Activated T-helper 2 cell treated with anti-CD3 and anti-CD28 coated beads, Interferon-gamma antibody, Interleukin-2, Interleukin-4, amounts not matched to agents 10 μg/mL and 5 μg/mL and 100 μg/mL, durations not matched to agents 14 hours and 24 hours and 36 hours (primary cell): ENCODE measurements at places on chromosomes 13 and 19. TPM values are rescaled to one million over a fixed set of nuclear protein-coding genes. Genes with fewer than 3 reads are reported as not detected.

The KASH5 gene
- 0.14 and 0.28 TPM in 2 replicates for total RNA-seq

The LILRB5 gene
- total RNA-seq, result 0.05 TPM in 1 of 2 replicates, not detected in the other

The RAB4B gene
- 50.1 and 50.4 TPM in 2 replicates for total RNA-seq

The SIGLEC8 gene
- total RNA-seq, result 0.07 and 0.18 TPM in 2 replicates

The C1QTNF9 gene
- total RNA-seq, result not detected in 2 replicates

The LRRC25 gene
- not detected in 2 replicates for total RNA-seq

The MED4 gene
- total RNA-seq, result 56.1 and 56.3 TPM in 2 replicates

The LGI4 gene
- total RNA-seq, result 0.27 TPM in 1 of 2 replicates, not detected in the other

The ZNF534 gene
- not detected in 2 replicates for total RNA-seq

The FBXO27 gene
- total RNA-seq, result 0.57 and 0.84 TPM in 2 replicates

The EBI3 gene
- total RNA-seq, result 47.0 and 55.4 TPM in 2 replicates

The PEG3 gene
- total RNA-seq, result not detected in 2 replicates

The CYP4F11 gene
- not detected in 2 replicates for total RNA-seq

The SETDB2 gene
- total RNA-seq, result 10.8 and 11.0 TPM in 2 replicates

The SLAIN1 gene
- total RNA-seq, result 33.3 and 35.9 TPM in 2 replicates

The CEACAM21 gene
- 16.6 and 19.4 TPM in 2 replicates for total RNA-seq

The ZNF799 gene
- 3.8 and 5.3 TPM in 2 replicates for total RNA-seq

The BST2 gene
- 129 and 133 TPM in 2 replicates for total RNA-seq

The B3GNT8 gene
- total RNA-seq, result 0.96 and 0.97 TPM in 2 replicates

The UBXN6 gene
- total RNA-seq, result 51.7 and 52.8 TPM in 2 replicates

The KLK2 gene
- 0.44 TPM in 1 of 2 replicates, not detected in the other for total RNA-seq

The KRTDAP gene
- total RNA-seq, result not detected in 2 replicates

The KIR2DL1 gene
- not detected in 2 replicates for total RNA-seq

The CCDC8 gene
- total RNA-seq, result not detected in 2 replicates

The ZNF729 gene
- not detected in 2 replicates for total RNA-seq

The TMEM190 gene
- total RNA-seq, result not detected in 2 replicates

The CAMSAP3 gene
- 0.23 and 0.55 TPM in 2 replicates for total RNA-seq

The LEUTX gene
- not detected in 2 replicates for total RNA-seq

The WDR88 gene
- not detected in 2 replicates for total RNA-seq

The N4BP2L1 gene
- 26.1 and 28.6 TPM in 2 replicates for total RNA-seq

The ETV2 gene
- 1.0 and 1.6 TPM in 2 replicates for total RNA-seq

The SERPINE3 gene
- total RNA-seq, result not detected in 2 replicates

The METTL21C gene
- not detected in 2 replicates for total RNA-seq

The ZNF90 gene
- 3.2 and 5.1 TPM in 2 replicates for total RNA-seq

The URI1 gene
- 55.6 and 56.8 TPM in 2 replicates for total RNA-seq

The LILRA2 gene
- not detected in 2 replicates for total RNA-seq

The ZNF468 gene
- total RNA-seq, result 12.0 and 14.7 TPM in 2 replicates

The ZNF837 gene
- 1.1 and 1.5 TPM in 2 replicates for total RNA-seq

The RSPH6A gene
- total RNA-seq, result 0.16 and 0.23 TPM in 2 replicates

The LHFPL6 gene
- 4.8 and 5.8 TPM in 2 replicates for total RNA-seq

The CNFN gene
- 0.53 TPM in 1 of 2 replicates, not detected in the other for total RNA-seq

The ZNF816 gene
- total RNA-seq, result 8.1 and 8.4 TPM in 2 replicates

The MEX3D gene
- total RNA-seq, result 14.9 and 15.4 TPM in 2 replicates

The WASF3 gene
- 0.25 and 0.57 TPM in 2 replicates for total RNA-seq

The ADM5 gene
- total RNA-seq, result 7.2 and 7.3 TPM in 2 replicates

The KLK11 gene
- total RNA-seq, result not detected in 2 replicates

The ANGPTL4 gene
- 7.1 and 7.4 TPM in 2 replicates for total RNA-seq

The BICRA gene
- total RNA-seq, result 12.0 and 12.2 TPM in 2 replicates

The ERICH6B gene
- not detected in 2 replicates for total RNA-seq

The FOXA3 gene
- 0.37 and 0.60 TPM in 2 replicates for total RNA-seq

The SRRM5 gene
- total RNA-seq, result 0.32 and 0.46 TPM in 2 replicates

The HSPB6 gene
- total RNA-seq, result 0.14 and 0.21 TPM in 2 replicates

The HCN2 gene
- total RNA-seq, result 0.52 and 0.64 TPM in 2 replicates

The ZNF486 gene
- 3.9 and 4.2 TPM in 2 replicates for total RNA-seq

The IGFL4 gene
- total RNA-seq, result not detected in 2 replicates

The SBNO2 gene
- 82.8 and 87.0 TPM in 2 replicates for total RNA-seq
